ENCODE measurements at places on chromosomes 16 and 17. TPM values are rescaled to one million over a fixed set of nuclear protein-coding genes. Genes with fewer than 3 reads are reported as not detected.
A peak's percentile ranks its signal among the peaks of the same experiment; 100 is the strongest.

RPGRIP1L gene
- total RNA-seq: 17.8 TPM

PFAS gene
- 42.8 TPM for total RNA-seq

SLC46A1 gene
- total RNA-seq: 22.6 TPM

SMIM36 gene
- not detected for total RNA-seq

CMC2 gene
- 129 TPM for total RNA-seq

IL21R gene
- 0.17 TPM for total RNA-seq

KLHL11 gene
- 27.5 TPM for total RNA-seq

DNA sequence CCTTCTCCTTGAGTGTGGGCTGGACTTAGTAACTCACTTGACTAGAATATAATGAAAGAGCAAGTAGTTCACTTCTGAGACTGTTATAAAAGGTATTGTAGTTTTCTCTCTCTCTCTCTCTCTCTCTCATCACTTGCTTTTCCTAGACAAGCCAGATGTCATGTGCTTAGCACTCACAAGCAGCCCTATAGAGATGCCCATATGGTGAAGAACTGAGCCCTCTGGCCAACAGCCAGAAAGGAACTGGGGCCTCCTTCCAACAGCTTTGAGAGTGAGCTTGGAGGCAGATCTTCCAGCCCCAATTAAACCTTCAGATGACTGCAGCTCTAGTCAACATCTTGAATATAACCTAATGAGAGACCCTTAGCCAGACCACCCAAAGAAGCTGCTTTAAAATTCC is 440.5 kb downstream of the GRIN2A start:
- no peak for DNase-seq

GRCh38 chr17:9406046-9406606 is 169.5 kb downstream of the STX8 start:
- DNase-seq: no peak

GRCh38 chr16:10654592-10655414 is 39.9 kb downstream of the TEKT5 start:
- no peak for DNase-seq

DNA sequence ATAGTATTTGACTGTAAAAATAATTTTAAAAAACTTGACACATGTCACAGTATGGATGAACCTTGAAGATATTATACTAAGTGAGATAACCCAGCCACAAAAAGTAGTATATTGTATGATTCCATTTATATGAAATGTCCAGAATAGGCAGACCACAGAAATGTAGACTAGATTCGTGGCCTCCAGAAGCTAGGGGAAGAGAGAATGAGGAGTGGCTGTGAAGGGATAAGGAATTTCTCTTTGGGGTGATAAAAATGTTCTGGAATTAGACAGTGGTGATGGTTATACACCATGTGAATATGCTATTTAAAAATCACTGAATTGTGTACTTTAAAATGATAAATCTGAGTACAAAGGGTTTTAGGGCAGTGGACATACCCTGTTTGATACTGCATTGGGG is 253.1 kb upstream of the DYNLRB2 start:
- DNase-seq: no peak

DNA sequence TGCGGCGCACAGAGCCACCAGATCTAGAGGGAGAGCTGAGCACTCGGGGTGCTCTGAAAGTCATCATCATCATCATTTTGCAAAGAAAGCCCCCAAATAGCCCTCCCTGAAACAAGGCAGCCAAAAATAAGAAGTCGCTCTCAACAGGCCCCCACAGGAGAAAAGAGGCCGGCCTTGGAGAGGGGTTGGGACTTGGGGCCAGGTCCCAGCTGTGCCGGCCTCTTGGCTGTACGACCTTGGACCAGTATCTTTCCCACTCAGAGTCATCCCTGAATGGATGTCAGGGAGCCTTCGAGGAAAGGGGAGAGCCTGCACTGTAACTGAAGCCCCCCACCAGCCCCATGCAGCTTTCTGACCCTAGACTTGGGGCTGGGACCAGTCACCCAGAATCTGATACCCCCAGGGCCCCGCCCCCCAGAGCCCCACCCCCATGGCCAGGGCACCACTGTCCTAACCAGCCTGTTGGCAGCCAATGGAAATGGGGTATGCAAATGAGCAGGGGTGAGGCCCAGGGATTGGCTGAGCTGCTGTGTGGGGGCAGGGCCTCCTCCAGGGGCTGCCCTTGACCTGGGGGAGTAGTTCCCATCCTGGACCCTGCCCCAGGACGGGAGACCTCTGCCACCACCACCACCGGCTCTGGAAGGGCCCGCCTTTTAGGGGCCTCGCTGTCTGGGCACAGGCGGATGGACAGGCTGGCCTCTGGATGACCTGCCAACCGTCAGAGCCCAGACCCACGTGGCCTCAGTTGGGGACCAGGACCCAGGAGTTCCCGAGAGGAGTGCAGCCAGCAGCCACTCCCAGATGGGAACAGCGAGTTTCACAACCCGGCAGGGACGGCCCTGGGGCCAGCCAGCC is 15.4 kb downstream of the ZFPM1 start:
- peak; percentile 67 for DNase-seq

- DNase-seq: no peak
Measured at GRCh38 chr17:82018152-82018988, 4.3 kb downstream of the CENPX start.

DNA sequence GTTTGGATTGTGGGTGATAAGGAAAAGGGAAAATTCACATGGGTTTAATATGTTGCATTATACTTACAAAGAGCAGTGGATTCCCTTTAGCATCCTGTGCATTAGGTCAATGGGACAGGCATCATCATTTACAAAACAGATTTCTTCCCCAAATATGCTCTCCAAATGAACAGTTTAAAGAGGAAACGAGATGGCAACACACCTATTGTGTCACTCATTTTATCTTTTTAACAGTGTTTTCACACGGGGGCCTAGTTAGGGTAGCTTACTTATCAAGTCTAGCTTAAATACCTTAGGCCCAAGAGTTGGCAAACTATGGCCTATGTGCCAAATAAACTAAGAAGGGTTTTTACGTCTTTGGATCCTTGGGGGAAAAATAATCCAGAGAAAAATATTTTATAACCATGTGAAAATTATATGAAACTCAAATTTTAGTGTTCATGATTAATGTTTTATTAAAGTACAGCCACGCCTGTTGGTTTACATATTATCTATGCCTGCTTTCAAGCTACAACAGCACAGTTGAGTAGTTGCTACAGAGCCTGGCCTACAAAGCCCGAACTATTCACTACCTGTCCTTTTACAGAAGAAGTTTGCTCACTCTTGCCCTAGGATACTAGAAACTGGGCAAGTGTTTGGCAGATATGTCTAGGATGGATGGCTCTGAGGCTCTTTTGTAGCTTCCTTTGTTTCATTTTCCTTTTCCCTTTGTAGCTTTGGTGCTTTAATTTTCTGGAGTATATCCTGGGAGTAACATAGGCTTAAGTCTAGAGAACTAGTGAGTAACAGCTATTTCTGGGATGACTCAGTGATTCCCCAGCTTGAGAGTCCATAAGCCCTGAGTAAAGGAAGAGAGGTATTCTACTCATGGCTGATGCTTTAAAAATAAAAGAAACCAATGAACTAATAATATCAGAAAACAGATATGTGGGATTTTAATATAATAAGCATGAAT is 12.4 kb downstream of the NUP93 start:
- no peak for DNase-seq

DNA sequence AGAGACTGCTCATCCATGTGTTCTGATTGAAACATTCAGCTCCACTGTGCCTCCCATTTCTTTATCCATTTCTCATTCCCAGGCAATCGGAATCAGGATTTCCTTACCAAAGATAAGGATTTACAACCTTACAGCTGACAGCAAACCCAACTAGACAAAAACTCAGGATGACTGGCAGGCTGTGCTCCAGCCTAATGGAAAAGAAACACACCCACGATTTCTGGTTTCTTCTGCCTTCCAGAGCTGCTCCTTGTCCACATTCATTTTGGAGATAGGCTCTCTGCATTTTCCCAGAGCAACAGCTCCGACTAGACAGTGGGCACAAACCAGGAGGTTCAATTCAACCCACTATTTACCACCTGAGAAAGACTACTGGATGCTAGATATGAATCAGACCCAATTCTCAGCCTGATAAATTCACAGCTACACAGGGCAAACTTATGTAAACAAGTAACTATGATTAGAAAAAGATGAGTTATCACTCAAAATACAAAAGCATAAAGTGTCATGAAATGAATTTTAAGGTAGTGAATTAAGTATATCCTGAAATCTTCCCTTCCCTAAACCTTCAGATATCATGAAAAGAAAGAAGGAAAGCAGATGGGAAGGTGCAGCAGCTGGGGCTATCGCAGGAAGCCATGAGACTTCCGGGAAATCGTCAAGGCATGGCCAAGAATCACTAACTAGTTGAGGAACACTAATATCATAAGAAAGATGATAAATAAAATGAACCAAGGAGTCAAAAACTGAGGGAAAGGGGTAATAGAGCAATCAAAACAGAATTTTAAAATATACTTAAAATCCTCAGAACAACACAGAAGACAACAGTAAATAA is 44.8 kb upstream of the CLEC18B start:
- DNase-seq: no peak

GRCh38 chr16:65579050-65579449 is 457.2 kb upstream of the CDH11 start:
- DNase-seq: no peak

GRCh38 chr17:21041741-21042457 is 912 bp downstream of the USP22 start:
- DNase-seq: peak; percentile 71

GRCh38 chr16:66541388-66542355 is 8.2 kb downstream of the TK2 start:
- no peak for DNase-seq

DNA sequence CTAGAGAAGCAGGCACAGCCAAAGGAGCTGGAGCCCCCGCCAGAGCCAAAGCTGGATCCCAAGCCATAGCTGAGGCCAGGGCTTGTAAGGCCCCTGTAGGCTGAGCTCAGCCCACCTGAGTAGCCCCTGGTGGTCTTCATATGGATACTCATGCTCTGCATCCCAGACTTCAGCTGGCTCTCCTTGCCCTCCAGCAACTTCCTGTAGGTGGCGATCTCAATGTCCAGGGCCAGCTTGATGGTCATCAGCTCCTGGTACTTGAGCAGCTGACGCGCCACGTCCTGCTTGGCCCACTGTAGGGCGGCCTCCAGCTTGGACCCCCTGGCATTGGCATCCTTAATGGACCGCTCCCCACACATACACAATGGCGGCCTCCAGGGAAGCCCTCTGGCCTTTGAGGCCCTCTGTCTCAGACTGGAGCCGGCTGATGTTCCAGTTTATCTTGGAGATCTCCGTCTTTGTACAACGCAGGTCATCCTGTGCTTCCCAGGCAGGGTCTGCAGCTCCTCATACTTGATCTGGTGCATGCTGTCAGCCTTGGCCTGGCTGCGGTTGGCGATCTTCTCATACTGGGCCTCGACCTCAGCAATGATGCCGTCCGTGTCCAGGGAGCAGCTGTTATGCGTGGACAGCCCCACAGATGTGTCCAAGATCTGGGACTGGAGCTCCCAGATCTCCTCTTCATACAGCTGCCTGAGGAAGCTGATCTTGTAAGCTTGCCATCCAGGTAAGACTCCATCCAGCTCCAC is 28.9 kb downstream of the IKZF3 start:
- DNase-seq: peak; percentile 30

GRCh38 chr16:78608305-78608776 is 508.9 kb downstream of the WWOX start:
- DNase-seq: no peak
